ENCODE measurements at places on chromosomes 12 and 14.

DNA sequence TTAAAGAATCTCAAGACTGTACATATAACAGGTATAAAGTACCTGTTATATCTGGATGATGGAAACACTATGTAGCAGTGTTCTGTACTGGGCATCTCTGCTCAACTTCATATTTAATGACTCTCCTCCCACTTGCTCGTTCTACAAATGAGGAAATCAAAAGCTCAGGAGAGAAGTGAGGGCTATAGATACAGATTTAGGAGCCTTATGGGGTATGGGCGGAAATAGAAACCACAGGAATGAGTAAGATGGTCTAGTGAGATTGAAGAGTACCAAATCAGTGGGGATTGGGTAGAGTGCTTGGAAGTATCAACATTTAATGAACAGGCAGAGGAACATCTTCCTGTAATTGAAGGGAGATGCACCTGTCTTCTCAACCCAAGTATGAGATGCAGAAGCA is 23.8 kb upstream of the POLR3B start:
- no peak for DNase-seq

GRCh38 chr14:35963209-35963608 is 137.1 kb downstream of the BRMS1L start:
- no peak for DNase-seq

GRCh38 chr12:45703942-45704341 is 25.6 kb upstream of the ARID2 start:
- DNase-seq = no peak

DNA sequence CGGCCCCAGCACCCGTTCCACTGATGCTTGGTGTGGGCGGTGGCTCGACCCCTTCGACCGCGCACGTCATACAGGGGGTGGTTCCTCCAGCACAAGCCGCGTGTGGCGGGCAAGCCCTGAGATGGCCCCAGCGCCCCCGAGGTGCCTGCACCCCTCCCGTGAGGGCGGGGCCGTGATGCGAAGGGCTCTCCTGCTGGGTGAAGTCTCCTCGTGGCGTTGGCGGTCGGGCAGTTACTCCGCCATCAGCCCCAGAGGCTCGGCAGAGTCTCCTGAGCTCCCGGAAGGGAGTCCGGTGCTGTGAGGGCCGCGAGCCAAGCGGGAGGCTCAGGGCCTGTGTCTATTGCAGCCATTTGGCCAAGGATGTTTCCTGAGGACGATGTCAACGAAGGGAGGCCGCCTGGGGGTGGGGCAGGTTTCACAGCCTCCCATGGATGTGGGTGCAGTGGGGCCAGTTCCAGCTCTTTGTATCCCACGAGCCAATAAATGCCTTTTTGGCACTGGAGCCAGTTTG is 78.1 kb upstream of the GALNT9 start:
- no peak for DNase-seq

DNA sequence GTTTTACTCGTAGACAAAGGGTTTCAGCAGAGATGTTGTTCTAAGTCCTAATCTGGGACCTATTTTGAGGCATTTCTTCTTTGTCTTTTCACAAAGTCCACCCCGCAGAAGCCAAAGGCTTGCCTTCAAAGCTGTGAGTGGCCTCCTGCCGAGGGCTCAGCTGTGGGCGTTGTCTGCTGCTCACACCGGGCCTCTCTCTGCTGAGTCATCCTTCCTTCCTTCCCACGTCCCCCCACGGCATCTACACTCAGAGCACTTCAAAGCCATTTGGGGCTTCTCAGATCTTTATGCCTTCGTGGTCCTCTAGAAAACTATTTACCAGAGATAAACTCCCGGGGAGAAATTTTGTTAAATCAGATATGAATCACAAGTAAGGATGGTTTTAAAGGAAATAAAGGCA is 115.9 kb upstream of the TMPO start:
- DNase-seq = peak; percentile 33

GRCh38 chr12:1696800-1697199 is 5.9 kb downstream of the ADIPOR2 start:
- no peak for DNase-seq

- no peak for DNase-seq
Measured at GRCh38 chr12:50751948-50752721, 11.8 kb upstream of the ATF1 start.

- DNase-seq = no peak
Measured at GRCh38 chr12:131002216-131002631, 48.5 kb downstream of the ADGRD1 start.

DNA sequence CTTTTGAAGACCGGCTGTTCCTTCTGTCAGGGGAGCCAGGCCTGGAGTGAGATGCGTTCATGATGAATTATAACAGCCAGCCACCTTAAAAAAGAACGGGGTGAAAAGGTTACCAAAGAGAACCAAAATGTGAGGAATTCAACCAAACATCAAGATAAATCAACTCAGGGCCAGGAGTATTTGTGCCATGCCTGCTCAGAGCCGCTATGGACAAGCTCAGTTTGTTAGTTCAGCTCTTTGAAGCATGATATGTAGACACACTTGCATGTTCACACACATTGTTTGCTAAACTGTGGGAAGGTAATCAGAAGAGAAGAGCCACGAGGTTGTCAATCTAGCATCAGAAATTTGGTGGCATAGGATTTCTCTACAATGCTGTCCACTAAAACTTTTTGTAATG is 367.4 kb upstream of the TBX3 start:
- no peak for DNase-seq

- DNase-seq = no peak
Measured at GRCh38 chr12:59389968-59390576, 205.8 kb upstream of the SLC16A7 start.

GRCh38 chr14:55131370-55132137 is 2.5 kb downstream of the LGALS3 start:
- DNase-seq = no peak

- DNase-seq = no peak
Measured at GRCh38 chr12:12398026-12398859, 41.4 kb downstream of the BORCS5 start.

GRCh38 chr12:12909995-12910420 is 18.6 kb downstream of the GPRC5A start:
- DNase-seq = no peak

GRCh38 chr12:51534216-51535074 is 56.6 kb upstream of the SCN8A start:
- no peak for DNase-seq

DNA sequence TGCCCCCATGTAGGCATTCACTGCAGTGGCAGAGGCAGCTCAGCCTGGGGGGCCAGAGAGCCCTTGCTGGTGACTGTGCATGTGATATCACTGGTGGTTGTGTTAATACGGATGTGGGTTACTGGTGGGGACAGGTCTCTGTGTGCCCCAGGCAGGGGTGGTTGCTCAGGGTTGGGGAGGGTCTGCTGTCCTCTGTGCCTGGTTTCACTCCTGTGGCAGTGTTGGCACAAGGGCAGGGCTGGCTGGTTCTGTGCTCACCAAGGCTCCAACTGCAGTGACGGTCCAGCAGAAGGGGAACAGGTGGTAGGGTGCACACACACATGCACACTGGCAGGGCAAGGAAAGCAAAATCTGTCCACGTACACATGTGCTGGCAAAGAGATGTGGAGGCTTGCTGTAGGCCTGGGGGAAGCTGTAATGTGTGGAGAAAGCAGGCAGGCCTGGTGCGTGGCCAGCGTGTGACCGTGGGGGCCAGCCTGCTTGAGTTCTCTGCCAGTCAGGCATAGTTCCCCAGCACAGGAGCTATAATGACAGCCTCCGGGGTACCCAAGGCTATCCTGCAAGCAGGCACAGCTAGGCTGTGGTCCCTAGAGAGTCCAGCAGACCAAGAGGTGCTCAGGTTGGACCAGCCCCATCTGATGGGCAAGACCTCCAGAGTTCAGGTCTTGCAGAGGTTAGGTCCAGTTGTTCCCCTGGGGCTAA is 254.6 kb downstream of the FBXL14 start:
- DNase-seq = no peak

DNA sequence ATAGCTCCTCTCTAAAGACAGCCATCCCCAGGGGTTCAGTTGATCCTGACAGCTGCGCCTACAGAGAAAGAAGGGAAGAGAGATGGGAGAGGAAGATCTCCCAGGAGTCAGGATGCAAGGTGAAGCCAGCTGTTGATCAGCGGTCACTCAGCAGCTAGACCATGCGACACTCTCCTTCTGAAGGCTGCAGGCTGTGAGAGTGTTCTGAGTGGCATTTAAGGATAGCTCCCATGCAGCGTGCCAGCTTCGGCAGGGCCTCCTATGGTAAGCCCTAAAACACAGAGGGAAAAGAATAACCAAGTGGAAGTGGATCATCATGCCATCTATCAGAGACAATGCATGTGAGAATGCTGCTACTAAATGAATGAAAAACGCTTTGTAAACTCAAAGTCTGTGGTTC is 197.9 kb upstream of the NUDT4 start:
- DNase-seq = no peak

DNA sequence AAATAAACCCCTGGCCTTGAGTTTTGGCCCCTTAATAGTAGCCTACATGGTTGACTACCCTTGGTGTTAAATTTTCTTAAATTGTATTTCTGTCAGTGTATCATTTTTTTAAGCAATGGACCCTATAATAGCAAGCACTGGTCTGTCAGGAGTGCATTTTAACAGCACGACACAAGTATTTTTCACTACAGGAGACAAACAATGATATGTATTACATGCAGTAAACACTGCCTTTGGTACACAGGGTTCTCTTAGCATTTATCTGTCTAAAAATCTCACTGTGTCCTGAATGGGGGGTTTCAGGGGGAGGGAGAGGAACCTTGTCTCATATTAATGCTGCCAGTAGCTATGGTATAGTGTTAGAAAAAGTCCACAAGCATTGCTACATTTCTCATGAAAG is 18.4 kb downstream of the LMO3 start:
- DNase-seq = no peak

GRCh38 chr12:80156306-80156705 is 57.0 kb downstream of the OTOGL start:
- DNase-seq = no peak

- DNase-seq = peak; percentile 51
Measured at GRCh38 chr12:71799106-71799505, 40.5 kb upstream of the TBC1D15 start.

GRCh38 chr12:27252934-27253333 is 8.8 kb downstream of the STK38L start:
- DNase-seq = no peak

GRCh38 chr12:15770021-15770420 is 19.2 kb downstream of the EPS8 start:
- no peak for DNase-seq

- DNase-seq = no peak
Measured at GRCh38 chr14:35229792-35230089, 62.4 kb upstream of the PSMA6 start.

DNA sequence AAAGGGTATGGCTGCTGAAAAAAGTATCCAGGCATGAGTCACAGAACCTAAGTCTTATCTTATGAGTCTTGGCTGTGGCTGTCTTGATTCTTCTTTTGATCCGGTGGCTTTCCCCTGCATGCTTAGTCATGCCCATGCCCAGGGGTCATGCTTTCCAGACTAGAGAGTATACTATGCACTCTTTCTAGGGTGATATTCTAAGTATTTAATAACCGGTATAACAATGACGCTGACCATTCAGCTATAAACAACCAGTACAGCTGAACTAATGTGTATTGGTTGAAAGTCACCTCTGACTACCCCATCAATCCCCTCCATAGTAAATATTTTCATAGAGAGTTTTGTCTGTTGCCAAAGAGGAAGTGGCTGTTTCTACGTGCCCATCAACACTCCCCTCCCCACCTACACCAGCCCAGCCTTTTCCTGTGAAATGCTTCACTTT is 34.7 kb upstream of the NRXN3 start:
- DNase-seq = no peak

DNA sequence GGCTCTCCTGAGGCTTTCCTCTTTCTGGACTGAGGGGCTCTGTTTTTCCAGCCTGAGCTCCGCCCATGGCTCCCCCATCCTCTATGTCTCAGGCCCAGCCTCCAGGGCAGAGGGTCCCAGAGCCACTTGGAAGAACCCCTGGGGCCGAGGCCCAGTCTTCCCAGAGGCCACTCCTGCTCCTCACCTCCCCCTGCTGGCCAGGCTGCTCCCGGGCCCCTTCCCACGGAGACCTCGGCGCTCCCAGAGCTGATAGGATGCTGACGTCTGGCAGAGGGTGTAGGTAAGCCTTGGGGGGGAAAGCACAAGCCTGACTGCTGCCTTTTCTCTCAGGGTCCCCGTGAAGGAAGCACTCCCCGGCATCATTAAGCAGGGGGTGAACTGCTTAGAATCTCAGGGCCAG is 51.4 kb downstream of the ERH start:
- DNase-seq = no peak

- DNase-seq = no peak
Measured at GRCh38 chr14:73889376-73889775, 2.7 kb downstream of the ZNF410 start.

DNA sequence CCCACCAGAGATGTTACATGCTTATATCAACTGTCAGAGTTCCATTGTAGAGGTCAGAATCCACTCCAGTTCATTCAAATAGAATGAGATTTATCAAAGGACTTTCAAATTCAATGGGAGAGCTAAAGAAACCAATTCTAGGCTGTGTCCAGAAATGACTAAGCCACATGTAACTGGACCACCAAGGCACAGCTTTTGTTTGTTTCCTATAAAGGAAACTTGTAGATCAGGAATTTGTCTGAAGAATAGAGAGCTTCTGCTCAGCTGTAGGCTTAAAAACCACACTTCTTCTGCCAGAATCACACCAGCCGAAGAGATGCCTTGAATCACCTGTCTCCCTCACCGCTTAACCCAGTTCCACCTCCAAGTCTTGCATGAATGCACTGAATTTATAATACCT is 134.0 kb upstream of the NEDD1 start:
- DNase-seq = no peak

DNA sequence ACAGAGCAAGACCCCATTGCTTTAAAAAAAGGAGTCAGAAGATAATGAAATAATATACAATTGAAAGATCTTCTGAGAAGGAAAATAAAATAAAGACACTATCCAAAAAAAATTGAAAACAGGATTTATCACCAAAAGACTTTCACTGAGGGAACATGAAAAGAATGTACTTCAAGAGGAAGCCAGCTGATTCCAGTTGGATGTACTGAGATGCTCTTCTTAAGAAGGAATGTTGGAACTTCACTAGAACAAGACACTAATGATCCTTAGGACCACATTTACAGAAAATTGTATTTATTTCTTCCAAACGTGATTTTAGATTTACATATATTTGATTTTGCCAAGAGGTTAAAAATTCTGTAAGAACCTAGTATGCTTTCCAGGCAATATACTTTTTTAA is 65.6 kb upstream of the CNOT2 start:
- no peak for DNase-seq

DNA sequence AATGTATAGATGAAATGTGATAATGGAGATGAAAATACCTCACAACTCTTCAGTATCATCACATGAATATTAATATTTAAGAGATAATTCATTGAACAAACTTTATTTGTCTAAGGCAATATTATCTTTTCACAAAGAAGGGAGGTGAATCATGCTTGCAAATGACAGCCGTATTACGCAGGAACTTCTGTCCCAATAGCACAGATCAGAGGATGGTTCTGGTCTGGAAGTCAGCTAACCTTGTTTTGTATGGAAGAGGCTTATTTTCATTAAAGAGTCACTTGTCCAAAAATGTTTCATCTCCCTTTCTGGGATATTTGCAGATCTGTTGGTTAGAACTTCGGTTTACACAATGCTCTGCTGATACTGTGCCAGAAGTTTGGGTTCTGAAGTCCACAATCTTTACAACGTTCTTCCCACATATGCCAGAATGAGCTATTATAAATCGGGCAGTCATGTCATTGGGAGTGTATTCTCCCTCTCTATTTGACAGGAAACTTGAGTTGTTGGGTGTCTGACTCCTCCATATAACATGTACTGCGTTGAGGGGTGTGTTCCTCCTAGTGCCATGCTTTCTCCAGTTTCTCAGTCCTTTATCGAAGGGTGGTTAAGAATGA is 29.8 kb downstream of the YY1 start:
- DNase-seq = no peak

Measured in glomerular endothelial cell (primary cell).